ENCODE measurements at places on chromosomes 7 and 10.

- DNase-seq: no peak
These were observed 274.5 kb downstream of the INHBA start for GRCh38 chr7:41428381-41428780.

DNA sequence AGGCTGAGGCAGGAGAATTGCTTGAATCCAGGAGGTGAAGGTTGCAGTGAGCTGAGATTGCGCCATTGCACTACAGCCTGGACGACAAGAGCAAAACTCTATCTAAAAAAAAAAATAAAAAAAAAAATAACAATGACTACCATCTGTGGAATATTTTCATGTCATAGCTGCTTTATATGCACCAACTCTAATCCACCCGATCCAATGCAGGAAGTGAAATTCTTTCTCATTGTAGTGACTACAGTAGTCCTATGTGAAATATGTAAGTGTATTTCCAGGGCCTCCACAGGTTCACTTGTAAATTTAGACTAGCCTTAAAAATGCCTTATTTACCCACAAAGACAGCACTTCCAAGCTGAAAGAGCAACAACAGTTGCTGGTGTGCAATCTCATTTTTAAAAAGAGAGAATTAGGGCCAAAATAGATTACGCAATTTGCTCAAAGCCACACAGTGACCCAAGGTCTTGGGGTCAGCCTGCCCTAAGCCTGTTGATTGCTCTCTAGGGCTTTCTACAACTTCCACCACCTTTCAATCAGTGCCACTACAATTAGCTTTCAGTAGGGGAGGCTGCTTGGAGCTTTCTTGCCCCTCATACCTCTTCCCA is 25.8 kb upstream of the EGFR start:
- no peak for DNase-seq

DNA sequence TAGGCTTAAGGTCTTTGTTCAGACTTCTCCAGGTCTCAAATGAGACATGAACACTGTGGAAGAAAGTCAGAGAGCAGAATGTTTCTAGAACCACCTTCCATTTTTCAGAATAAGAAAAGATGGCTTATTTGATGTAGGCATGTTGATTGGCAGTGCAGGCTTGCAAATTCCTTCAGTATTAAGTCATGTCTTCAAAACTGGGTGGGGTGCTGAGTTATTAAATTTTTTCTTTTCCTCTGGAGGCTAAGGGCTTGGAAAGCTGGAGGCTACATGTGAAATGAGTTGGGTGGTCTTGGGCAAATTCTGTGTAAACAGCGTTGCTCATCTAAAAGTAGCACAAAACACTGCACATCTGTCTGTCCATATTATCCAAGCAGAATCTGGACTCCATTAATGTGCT is 62.8 kb downstream of the PRTFDC1 start:
- no peak for DNase-seq

- no peak for DNase-seq
These were observed 14.4 kb downstream of the ZNF33B start for GRCh38 chr10:42623929-42624328.

- no peak for DNase-seq
These were observed 40.9 kb downstream of the GPR37 start for GRCh38 chr7:124724507-124725192.

DNA sequence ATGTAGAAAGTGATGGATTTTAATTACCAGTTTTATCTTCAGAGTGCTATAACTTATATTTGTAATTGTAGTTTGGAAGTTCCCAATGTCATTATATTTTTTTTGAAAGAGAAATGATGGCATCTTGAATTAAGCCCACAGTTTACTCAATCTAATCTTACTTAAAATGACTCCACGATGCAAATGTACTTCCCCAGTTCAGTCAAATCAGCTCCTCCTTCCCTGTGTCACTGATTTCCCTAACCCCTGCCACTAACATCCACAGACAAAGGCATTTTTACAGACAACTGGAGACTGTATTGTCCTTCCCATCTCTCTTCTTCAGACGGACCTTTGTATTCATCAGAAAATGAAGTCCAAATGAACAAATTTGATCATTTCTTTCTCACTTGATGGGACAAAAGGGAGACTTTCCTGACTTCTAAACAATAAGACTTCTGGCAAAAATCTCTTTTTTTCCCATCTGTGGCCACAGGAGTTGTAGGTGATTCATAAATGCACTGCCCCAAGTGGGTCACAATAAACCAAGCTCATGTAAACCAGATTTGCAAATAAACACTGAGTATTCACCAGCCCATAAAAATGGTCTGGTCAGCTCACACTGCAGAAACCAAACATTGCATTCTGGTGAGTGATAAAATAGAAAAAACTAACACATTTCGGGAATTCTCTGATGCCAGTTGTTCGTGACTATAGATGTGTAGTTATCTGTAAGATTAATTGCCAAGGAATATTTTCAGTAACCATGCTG is 162.9 kb downstream of the FANK1 start:
- DNase-seq: no peak

GRCh38 chr7:66083677-66084076 is 8.1 kb downstream of the ASL start:
- DNase-seq: no peak

DNA sequence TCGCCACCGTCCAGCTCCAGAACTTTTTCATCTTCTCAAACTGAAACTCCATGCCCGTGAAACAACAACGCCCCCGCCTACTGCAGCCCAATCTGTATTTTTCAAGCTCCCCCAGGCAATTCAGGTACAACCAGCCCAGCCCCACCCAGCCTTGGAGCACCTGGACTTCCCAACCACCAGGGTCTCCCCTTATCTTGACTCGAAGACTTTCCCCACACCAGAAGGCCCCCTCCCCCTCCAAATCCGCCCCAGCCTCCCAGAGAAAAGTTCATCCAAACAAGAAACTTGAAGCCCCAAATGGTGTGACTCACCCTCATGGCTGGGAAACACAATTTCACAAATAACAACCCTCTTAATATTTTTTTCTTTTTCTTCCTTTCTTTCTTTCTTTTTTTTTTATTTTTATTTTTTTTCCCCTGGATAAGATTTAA is 10.6 kb downstream of the ZCCHC24 start:
- no peak for DNase-seq

GRCh38 chr10:84076047-84076388 is 63.3 kb upstream of the GHITM start:
- DNase-seq: no peak

DNA sequence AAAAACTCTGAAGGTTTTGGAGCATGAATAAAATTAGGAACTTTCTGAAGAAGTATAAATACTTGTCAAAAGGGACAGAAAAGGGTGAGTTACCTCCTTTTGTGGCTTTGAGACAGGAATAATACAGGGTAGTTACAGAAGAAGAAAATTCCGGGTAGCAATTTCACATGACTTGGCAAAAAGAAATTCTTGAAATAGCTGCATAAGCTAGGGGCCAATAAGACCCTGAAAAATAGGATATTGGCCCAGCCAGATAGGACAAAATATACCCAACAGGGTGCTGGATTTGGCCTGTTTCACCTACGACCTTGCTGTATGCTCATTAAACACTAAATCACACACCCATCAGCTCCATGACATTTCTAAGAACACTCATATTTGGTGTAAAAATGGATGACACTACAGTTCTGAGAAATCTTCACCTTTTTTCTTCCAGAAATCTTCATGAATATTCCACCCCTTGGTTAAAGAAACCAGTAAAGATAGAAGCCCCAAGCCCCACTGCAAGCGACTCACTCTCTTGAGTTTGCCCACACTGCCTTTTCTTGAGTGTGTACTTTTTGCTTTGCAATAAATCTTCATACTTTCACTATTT is 362.7 kb downstream of the SEMA3D start:
- DNase-seq: no peak

DNA sequence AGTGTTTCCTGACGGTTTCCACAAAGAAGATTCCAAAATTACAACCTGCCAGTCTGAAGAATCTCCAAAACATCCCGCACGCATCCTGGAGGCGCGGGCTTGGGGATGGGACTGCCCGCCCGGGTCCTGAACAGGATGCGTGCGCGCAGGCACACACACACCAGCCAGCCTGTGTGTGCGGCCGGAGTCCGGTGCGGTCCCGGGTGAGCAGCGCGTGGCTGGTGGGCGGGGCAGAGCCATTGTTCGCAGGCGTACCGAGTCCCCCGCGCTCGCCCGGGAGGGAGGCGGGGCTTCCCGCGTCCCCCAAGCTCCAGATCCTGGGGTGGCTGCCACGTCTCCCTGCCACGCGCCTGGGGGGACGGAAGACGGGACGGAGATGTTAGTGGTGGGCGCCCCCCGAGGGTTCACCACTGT is 675 bp upstream of the SCD start:
- DNase-seq: peak; percentile 86

DNA sequence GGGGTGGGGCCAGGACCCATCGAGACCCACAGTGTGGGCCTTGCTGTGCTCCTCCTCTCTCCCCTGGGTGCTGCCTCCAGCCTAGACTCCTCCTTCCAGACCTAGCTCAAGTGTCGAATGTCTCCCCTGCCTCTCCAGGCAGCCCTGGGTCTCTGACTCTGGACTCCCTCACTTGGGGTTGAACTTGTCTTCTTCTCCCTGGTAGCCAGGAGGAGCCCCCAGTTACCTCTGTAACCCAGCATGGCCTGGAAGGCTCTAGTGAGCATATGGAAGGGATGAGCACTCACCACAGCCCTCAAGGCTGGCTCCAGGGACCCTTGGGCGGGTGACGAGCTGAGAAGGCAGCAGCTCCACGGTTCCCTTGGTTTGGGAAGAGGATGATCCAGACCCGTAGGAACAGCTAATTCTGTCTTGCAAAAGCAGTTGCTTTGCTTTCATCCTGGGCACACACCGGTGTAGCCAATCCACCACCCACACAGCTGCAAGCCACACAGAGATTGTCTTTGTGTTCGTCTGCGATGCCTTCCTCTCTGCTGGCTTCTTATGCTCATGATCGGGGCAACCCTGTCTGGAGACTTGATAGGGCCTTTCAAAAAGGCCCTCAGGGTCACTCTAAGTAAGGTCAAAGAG is 52.3 kb upstream of the ANTXRL start:
- no peak for DNase-seq

GRCh38 chr10:101135141-101136006 is 4.3 kb downstream of the TLX1 start:
- DNase-seq: no peak

GRCh38 chr7:116315293-116315692 is 105.0 kb downstream of the TES start:
- no peak for DNase-seq

- DNase-seq: no peak
These were observed 52.7 kb downstream of the DENND11 start for GRCh38 chr7:141649137-141649864.

DNA sequence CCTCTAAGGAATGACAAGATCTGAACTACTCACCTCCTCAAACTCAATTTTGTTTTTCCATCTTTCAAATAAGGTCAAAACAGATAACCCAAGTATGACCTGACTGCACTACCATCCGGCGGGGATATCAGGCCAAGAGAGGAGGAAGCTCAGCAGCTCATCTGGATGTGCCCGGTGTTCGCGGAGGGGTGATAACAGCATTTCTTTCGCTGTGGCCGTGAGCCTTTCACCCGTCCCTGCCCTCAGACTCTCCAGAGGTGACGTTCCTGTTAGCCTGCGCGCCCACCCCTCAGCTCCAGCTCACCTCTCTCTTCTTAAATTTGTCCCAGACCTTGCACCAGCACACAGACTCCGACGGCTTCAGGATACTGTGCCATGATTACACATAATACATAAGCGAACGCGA is 526 bp downstream of the ZNF248 start:
- peak; percentile 49 for DNase-seq

GRCh38 chr10:11357439-11357838 is 254.0 kb downstream of the USP6NL start:
- DNase-seq: no peak

- DNase-seq: no peak
These were observed 33.9 kb upstream of the GSAP start for GRCh38 chr7:77450054-77450453.

GRCh38 chr10:128642023-128642422 is 515.8 kb upstream of the MKI67 start:
- DNase-seq: no peak

DNA sequence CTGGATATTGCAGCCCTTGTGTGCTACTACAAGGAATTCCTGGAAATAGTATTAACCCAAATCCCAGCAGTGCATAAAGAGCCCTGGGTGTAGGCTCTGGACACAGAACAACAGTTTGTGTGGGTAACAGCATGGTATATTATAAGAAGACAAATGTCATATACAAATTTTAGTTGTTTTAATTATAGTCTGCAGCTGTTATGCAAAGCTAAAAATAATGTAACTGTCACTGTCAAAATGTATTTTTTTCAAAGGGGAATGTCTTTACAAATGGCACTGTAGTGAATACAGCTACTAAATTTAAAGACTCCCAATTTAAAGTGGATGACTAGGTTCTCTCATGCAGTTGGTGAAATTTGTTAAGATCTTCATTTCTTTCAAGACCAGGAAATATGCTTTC is 339.0 kb downstream of the GPR37 start:
- DNase-seq: peak; percentile 11

GRCh38 chr7:41125343-41125742 is 577.5 kb downstream of the INHBA start:
- DNase-seq: no peak

- no peak for DNase-seq
These were observed 37.1 kb downstream of the MAD1L1 start for GRCh38 chr7:2195400-2196246.

DNA sequence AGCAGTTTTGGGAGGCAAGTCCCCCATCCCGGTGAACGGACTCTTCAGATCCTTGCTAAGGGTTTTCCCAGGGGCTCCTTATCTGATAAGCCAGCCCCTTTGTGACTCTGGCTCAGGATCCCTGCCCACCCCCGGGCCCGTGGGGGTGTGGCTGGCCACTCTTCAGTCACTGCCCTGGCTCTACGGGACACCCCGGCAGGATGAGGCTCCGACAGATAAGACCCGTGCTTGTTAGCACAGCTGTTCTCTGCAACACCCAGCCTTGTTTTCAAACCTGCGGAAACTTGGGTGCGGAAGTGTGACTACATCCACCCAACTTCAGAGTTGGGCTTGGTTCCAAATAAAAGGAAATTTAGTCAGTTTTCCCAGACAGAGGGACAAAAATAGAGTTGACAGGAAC is 66.7 kb upstream of the PODXL start:
- DNase-seq: no peak

DNA sequence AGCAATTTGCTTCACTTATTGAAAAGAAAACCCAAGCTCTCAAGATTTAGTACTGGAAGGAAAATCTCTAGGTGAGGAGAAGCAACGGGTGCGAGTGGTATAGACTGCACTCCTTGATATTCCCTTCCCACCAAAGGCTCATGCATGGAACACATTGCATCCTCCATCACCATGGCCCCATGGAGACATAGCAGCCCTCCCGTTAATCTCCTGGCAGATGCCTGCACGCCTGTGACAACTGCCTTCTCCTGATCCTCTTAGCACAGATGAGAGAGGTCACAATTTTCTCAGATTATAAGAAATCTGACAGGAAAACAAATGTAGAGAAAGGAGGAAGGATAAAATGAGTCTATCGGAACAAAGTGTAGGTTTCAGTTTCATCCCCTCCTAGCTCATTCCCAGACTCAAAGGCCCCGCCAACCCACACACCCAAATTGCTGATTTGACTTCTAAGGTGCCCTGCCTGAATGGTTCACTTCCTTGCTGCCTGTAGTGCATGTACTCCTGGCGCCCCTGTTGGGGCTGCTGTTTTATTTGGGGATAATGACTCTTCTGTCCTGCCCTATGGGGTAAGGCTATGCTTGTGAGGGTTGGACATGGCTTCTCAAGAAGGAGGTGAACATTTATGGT is 50.0 kb downstream of the PLXNA4 start:
- DNase-seq: peak; percentile 93

Data from NCI-H82 (cell line).